D341Med (cell line): ENCODE measurements at places on chromosomes 12 and 14.

- no peak for DNase-seq
These were observed 167.3 kb downstream of the PRKCH start for GRCh38 chr14:61488417-61489401.

DNA sequence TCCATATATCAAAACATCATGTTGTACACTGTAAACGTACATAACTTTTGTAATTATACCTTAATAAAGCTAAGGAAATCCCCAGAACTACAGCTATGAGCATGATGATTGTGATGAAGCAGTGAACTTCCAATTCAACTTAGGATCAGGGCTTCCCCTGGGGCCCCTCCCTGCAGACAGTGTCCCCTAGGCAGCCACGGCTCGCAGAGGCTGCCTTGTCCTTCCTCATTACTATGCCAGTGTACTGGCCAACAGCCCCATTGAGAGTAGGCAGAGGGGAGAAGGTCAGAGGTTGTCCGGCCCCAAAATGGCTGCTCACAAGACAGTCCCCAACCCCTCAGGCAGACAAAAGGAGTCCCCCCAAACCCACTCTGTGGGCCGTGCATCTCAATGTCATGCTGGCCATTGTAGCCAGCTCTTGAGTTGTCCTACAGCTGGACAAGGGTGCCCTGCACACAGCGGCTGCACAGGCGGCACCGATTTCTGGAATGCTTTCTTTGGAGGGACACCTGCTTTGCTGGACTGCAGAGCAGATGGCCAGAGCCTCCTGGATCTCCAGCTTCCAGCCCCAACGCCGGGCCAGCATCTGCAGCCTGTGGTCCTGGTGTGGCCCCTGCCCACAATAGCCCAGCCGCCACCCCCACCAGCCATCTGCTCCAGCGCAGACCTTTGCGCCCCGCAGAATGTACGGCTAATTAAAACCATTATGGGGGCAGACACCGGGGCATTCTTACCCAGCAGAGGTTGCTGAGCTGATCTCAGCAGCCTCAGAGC lies 46.1 kb downstream of the NIN start:
- no peak for DNase-seq

DNA sequence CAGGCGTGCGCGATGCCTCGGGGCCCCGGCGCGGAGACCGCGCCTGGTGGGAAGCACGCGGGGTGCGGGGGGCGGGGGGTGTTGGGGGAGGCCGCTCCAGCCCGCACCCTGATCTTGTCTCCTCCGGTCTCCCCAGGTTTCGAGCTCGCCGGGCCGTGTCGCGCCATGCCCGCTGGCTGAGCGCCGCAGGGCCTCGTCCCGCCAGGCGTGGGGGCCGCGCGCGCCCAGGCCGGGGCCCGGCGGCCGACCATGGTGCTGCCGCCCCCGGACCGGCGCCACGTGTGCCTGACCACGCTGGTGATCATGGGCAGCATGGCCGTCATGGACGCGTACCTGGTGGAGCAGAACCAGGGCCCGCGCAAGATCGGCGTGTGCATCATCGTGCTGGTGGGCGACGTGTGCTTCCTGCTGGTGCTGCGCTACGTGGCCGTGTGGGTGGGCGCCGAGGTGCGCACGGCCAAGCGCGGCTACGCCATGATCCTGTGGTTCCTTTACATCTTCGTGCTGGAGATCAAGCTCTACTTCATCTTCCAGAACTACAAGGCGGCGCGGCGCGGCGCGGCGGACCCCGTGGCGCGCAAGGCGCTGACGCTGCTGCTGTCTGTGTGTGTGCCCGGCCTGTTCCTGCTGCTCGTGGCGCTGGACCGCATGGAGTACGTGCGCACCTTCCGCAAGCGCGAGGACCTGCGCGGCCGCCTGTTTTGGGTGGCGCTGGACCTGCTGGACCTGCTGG lies 2.4 kb downstream of the TMEM121 start:
- DNase-seq, result peak; percentile 36

DNA sequence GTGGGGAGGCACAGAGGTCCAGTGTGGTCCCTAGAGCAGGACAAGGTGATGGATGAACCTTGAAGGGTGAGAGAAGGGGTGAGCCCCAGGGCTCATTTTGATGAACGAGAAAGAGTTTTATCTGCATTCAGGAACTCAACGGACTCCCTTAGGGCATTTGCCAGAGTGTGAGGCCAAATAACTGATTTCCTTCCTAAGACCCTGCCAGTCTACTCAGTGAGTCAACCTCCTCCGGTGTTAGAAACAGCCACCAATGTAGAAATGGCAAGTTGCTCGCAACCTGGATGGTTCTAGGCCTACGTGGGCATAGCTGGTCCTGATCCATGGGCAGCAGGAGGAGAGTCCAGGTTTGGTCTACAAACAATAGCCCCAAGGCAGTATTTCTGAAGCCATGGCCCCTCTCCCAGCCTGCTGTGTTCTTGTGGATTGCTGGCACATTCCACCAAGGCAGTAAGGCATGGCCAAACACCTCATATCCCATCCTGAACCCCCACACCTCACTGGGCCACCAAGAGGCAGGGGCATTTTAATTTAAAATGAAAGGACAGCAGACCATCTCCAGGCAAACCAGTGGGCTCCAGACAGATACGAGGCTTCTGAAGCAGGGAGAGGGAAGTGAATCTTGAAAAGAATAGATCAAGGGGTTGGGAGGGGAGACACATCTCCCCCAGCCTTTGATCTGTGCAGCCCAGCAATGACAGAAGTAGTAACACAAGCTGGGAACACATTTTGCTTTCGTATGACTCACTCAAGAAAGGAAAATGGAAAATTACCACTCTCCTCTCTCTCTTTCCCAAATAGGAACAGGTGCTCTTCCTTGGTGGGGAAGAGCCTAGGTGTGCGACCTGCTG lies 25.4 kb upstream of the TESC start:
- no peak for DNase-seq

DNA sequence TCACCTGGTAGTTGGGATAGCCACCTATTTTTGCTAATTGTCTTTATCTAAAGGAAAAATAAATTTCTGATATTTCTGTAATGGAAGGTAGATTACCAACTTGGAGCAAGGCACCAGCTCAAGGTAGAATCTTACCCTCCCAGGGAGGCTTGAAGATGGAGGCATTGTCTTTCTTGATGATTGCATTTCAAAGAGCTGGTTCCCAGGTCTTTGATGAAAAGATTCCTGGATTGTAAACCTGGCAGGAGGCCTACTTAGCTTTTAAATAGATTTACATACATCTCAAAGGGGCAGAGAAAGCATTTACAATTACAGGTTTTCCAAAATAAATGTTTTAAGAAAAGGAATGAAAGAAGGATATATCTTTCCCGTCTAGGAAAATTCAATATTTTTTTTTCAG lies 729.2 kb downstream of the LRFN5 start:
- DNase-seq, result no peak

GRCh38 chr12:57162553-57163125 lies 15.2 kb upstream of the LRP1-AS start:
- no peak for DNase-seq

- DNase-seq, result no peak
These were observed 45.4 kb upstream of the PCED1B start for GRCh38 chr12:47033789-47034555.

- no peak for DNase-seq
These were observed 247.0 kb downstream of the PHLDA1 start for GRCh38 chr12:75784591-75784990.

- no peak for DNase-seq
These were observed 141.4 kb downstream of the PHLDA1 start for GRCh38 chr12:75890141-75890540.

DNA sequence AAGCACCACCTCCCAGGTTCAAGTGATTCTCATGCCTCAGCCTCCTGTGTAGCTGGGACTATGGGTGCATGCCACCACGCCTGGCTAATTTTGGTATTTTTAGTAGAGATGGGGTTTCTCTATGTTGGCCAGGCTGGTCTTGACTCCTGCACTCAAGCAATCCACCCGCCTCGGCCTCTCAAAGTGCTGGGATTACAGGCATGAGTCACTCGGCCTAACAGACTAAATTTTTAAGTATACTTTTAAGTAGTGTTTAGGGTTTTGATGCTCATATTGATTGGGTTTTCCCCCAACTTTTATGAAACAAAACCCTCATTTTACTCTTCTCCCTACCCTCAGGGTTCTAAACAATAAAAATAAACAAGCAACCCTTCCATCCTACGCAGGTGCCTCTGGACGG lies 5.5 kb downstream of the MYO1A start:
- no peak for DNase-seq

DNA sequence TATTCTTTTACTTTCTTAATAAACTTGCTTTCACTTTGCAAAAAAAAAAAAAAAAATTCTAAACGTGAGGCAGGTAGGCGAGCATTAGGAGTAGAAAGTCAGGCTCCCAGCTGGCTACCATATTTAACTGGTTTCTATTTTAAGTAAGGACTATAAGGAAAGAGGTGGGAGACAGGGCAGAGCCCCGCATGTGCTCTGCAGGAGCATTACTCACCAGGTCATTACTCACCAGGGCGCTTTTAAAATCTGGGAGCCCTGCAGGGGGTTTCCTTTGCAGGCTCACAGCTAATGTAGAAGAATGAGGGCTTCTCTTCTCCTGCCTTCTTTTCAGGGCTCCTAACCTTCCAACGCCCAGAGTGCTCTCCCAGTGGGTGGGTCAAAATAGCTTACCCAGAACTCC lies 14.0 kb upstream of the DPF3 start:
- DNase-seq, result no peak

- DNase-seq, result no peak
These were observed 155.6 kb downstream of the MON2 start for GRCh38 chr12:62622177-62622576.

DNA sequence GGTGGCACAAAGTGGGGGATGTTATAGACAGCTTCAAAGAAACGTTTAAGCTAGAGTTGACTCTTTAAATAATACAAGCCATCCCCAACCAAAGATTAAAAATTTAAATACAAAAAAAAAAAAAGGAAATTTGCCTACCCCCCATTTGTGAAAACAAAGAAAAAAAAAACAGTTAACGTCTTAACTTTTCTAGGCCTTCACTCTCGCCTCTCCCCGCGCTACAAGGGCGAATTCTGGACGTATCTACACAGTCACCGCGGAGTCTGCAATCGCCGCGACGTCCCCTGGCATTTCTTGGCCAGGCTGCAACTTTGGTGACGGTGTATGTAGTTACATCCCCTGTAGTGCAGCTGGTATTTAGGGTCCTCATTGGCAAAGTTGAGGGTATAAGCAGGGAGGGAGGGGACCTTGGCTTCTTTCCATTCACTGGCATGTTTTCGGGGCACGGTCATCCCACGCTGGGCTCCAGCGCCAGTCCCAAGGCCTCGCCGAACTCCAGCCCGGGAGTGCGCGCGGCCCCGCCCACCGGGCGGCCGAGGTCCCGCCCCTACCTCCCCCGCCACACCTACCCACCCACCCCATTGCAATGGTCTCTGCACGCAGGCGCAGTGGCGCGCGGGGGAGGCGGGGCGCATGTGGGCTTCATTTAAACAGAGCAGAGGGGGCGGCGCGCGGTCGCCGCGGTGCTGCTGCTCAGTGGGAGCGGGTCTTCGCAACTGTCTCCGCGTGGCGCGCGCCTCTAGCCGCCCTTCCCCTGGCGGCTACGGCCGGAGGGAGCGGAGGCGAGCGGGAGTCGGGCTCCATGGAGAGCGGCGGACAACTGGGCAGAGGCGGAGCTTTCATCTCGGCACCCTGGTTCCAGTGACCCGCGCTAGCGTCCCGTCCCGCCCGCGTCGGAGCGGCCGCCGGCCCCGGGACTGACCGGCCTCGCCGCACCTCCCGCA lies at the start of gene NUDT4:
Gene NUDT4, plus strand, starts transcription at position 674 of the 944 bp plus-strand sequence. CDS start 398 bp downstream, outside the sequence.
- DNase-seq, result peak; percentile 99

DNA sequence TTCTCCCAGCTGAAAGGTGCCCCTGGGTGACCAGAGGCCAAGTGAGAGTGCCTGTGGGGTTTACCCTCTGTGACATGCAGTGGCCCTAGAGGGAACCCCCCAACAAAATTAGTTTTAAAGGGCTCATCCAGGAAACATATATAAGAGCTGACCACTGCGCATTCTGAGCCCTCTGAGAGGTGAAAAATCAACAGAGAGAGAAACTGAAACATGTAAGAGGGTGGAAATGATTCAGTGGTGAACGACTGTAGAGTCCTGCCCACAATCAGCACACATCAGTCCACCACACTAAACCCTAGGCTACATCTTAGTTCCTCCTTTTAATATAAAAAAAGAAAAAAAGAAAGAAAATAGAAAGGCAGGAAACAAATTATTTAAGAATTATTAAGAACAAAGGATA lies 21.0 kb upstream of the ACSM4 start:
- no peak for DNase-seq

DNA sequence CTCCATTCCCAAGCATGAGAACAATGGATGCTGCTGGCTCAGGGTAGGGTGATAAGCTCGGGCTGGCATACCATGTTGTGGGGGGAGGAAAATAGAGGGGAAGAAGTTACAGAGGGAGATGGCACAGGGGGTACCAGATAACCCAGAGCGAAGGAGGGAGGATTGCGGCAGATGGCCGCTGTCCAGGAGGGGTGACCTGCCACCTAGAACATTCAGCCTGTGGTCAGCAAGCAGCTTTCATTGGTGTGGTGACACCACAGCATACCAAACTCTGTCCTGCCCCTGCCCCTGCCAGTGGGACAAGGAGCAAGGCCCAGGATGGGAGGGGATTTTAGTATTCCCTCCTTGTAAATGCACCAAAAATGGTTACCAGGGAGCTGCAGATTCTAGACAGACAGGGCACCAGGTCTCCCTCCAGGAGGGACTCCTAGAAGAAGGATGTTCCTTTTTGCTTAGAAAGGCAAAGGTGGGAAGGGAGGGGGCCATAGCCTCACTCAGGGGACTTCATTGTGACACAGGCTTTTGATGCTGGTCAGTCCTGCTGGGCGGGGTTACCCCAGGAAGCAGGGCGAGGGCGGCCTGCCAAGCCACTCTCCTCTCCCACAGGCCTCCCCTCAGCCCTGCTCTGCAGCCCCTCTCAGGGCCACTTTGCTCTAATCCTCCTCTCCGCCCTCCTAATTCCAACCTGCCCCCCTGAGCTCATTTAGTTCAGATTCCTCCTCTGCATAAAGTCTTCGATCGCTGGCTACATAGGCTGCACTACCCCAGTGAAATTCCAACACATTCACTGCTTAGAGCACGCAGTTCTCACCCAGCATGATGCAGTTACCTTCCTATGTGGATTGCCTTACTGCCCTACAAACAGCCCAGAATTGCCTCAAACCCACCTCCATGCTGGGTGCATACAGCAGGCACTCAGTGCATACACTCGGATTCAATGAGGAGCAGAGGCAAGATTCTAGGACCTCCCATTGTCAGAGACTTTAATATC lies 36.0 kb upstream of the PLEKHG6 start:
- no peak for DNase-seq

GRCh38 chr12:87378526-87378925 lies 650.7 kb downstream of the C12orf50 start:
- DNase-seq, result no peak

GRCh38 chr14:96067985-96068930 lies 29.1 kb downstream of the C14orf132 start:
- no peak for DNase-seq

- no peak for DNase-seq
These were observed 96.9 kb downstream of the HELB start for GRCh38 chr12:66398931-66399910.
